CD4-positive, alpha-beta memory T cell (primary cell): ENCODE measurements at places on chromosomes 4 and X. TPM values are rescaled to one million over a fixed set of nuclear protein-coding genes. Genes with fewer than 3 reads are reported as not detected.

The TCP11X2 gene
- total RNA-seq, result not detected

The PLP1 gene
- not detected for total RNA-seq

The SMIM10L2A gene
- total RNA-seq, result 2.8 TPM

The MUC7 gene
- not detected for total RNA-seq

The GSPT2 gene
- 12.0 TPM for total RNA-seq

The SAGE1 gene
- not detected for total RNA-seq

The FAT4 gene
- total RNA-seq, result not detected

- DNase-seq, result peak; percentile 33
These were observed 161.5 kb upstream of the SFRP2 start for GRCh38 chr4:153950100-153950979.

DNA sequence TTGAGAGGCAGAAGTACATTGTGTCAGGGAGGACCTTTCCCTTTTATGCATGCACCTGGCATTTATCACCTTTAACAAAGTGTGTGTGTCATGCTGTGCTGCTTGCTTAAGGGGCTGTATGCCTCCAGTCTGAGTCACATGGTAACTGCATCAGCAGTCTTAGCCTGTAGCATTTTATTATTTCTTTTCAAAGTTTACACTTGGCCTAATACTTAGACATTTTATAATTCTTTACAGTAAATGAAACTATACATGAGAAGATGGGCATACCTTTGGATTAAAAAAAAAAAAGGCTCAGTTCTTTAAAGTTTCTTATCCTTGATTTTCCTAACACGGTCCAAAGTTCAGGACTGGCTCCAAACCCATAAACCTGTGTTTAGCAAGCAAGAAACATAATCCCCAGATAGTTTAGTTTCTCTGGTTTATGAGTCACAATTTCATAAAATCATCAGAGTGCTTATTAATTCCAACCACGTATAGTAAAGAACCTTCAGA, 14.6 kb downstream of the NPNT start:
- no peak for DNase-seq

DNA sequence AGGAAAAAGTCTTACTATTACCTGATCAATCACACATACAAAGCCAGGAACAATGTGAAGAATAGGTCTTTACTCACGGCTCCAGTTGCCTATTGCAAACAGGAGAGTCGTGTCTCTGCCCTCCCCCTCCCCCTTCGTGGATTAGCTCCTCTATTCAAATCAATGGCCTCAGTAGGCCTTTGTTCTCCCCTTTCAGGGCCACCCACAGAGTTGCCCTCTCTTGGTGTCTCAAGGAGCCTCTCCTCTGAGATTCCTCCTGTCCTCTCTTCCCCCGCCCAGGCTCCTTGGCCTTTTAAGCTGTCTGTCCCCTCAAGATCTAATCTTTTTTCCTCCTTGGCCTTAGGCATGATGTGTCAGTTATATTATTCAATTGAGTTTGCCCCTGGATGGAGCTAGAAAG, 107.2 kb upstream of the NALF2 start:
- DNase-seq, result no peak

GRCh38 chrX:121802881-121803412, 755.5 kb downstream of the GLUD2 start:
- DNase-seq, result peak; percentile 28

DNA sequence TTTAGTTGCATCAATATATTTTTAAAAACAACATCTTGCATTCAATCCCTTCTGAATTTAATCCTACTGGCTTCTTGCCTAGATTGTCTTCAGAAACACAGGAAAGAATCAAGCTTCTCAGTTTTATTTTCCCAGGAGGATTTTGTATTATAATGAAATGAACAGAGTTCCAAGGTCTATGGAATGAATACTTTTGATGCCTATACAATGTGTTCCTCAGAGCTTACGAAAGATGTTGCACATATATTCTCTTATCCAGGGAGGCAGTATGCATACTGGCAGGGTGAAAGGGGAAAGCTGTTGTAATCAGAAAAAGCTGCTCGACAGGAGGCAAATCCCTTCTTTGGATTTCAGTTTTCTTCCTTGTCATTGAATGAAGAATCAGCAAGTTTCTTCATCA, 8.8 kb downstream of the TMPRSS11D start:
- no peak for DNase-seq

GRCh38 chr4:7393601-7394575, 40.8 kb downstream of the PSAPL1 start:
- DNase-seq, result no peak

- DNase-seq, result no peak
These were observed 51.7 kb downstream of the PHF8 start for GRCh38 chrX:53992589-53992988.

DNA sequence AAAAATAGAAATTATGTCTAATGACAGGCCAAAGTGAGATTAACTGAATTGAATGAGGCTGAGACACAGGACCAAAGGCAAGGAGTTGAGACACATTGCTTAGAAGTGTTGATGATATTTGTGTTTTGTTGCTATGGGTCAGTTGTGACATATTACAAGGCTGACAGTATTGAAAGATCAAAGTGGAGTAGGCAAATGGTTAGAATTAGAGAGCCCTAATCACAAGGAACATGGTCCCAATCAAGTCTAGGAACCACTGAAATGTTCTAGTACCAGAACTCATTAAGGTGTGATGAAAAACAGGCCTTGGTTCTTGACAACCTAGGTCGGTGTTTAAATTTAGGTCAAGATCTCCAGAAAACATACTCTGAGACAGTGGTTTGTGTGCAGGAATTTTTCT, 896.3 kb upstream of the HS3ST1 start:
- DNase-seq, result no peak

DNA sequence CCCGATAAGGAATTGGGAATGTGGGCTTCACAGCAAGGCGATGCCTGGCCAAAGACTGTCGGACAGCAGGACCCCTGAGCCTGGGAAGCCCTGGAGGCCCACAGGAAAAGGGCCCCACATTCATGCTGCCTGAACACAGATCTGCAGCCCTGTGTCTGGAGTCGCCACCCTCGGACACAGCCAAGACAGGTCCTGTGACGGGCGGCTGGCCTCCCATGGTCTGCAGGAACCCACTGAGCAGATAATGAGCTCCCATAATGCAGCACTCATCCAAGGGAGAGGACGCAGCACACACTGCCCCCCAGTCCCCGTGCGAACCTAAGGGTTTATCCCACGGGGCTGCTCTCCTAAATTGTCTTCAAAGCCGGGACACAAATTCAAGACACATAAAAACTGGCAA, 30.6 kb downstream of the ZFYVE28 start:
- no peak for DNase-seq

- DNase-seq, result no peak
These were observed 13.8 kb downstream of the SLC25A5 start for GRCh38 chrX:119482041-119482440.

- no peak for DNase-seq
These were observed 151.9 kb upstream of the RPS6KA3 start for GRCh38 chrX:20418379-20419150.

DNA sequence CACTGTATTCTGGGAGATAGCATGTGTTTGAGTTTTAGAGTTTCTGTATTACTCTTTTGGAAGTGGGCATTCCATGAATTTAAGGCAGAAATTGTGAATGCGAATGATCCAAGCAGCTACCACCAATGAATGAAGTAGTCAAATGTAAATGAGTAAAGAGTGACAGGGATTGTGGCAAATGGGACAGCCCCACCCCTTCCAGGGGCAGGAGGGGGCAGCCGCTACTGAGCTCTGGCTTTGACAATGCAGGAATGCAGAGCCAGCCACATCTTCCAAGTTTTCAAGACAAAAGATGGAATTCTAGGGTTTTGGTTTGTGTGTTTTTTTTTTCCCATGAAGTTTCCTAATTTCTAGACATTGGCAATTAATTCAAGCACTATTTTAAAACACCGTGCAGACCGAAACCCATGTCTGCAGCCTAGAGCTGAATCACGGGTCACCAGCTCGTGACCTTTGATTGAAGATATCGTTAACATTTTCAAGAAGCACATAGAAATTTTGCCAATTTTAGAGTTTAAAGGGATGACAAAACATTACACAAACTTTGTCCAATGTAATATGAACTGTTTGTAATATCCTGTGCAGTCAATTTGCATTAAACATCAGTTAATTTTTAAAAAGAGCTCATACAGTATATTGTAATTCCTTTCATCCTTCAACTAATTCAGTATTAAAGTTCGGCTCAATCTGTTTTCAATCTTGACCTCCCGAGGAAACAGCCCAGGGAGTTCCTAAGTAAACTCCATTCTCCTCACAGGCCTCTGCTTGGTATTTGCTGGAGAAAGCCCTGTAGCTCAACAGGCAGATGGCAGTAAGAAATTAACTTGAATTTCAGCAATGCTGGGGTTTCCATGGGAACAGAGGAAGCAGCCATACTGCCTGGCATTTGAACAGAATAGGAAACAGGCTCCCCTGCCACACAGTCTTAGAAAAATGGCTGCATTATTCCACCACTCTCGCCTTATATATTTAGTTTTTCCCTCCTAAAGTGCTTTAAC, 83.4 kb downstream of the UCHL1 start:
- DNase-seq, result no peak

- no peak for DNase-seq
These were observed 45.3 kb downstream of the EFNB1 start for GRCh38 chrX:68874076-68874475.

DNA sequence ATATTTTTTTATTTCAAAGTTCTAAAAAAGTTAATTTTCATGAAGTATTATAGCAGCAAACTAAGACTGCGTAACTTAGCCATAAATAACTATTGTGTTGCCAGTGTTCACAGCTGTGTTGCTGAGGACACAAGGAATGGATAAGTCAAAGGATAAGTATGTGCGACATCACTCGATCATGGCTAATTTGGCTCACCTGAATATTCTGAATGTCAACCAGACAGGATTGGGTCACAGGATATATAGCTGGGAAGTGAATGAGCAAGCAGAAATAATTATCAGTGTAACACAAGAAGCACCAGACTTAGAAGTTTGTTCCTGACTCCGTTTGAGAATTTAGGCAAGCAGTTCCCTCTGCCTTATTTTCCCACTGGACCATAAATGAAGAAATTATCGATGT, 33.9 kb downstream of the PRDM8 start:
- no peak for DNase-seq

- DNase-seq, result no peak
These were observed 81.1 kb upstream of the NEIL3 start for GRCh38 chr4:177228599-177228998.
